ENCODE measurements at places on chromosomes 4 and X.

DNA sequence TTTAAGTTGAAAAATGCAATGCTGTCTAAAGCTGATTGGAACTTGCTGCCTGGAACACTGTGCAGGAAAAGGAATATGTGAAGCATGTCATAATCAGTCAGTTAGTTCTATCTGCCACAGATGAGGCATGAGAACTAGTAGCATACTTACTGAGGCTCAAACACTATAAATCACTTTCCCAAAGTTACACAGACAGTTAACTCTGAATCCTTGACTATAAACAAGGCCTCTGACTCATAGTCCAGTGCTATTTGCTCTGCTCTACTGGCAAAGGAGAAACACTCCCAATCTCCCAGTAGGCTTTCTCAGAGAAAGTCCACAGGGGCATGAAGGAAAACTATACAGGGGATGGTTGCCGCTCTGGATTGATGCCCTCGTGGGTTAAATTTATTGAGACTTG is 2078.4 kb upstream of the TENM3 start:
- no peaks in the 10 kb centered on the region for H3K27me3 ChIP-seq
- no peak overlapping the region for H3K4me3 ChIP-seq
- H3K4me1 ChIP-seq: no peaks in the 10 kb centered on the region
- no peak overlapping the region for H3K27ac ChIP-seq
- H3K36me3 ChIP-seq: no peaks in the 10 kb centered on the region

- no peak overlapping the region for H3K4me3 ChIP-seq
- no peaks in the 10 kb centered on the region for H3K36me3 ChIP-seq
- no peak overlapping the region for H3K27ac ChIP-seq
- no peak for DNase-seq
- no peaks in the 10 kb centered on the region for H3K4me1 ChIP-seq
These were observed 6.3 kb downstream of the AREG start for GRCh38 chr4:74451214-74451661.

DNA sequence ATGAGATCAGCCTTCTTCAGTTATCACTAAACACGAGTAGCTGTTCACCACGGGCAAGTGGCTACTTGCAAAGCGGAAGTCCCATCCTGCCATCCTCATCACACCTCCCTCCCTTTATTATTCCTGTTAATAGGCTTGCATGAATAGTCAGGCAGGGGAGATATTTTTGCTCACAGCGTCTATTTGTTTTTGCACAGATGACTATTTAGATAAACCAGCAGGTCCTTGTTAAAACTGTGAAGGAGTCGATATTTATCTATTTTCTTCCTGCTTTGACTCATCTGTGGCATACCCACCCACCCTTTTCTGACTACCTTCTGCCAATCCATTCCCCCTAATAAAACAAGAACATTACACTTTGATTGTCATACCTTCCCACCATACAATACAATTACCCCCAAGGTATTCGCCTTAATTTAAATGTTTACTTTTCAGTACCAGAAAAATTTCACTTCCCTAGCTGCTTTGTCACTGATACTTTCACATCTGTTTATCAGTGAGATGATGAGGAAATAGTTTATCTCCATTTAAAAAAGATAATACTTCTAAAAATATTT is 96.6 kb upstream of the BANK1 start:
- H3K4me3 ChIP-seq: no peak overlapping the region
- H3K27me3 ChIP-seq: peaks cover 17% of the 10 kb centered on the region
- H3K4me1 ChIP-seq: no peaks in the 10 kb centered on the region

- H3K27me3 ChIP-seq: no peaks in the 10 kb centered on the region
- no peaks in the 10 kb centered on the region for H3K36me3 ChIP-seq
- DNase-seq: no peak
These were observed 110.1 kb upstream of the MED14 start for GRCh38 chrX:40845331-40845911.

GRCh38 chr4:169619518-169619957 is 840 bp upstream of the CLCN3 start:
- peak; percentile 62 for DNase-seq
- H3K27me3 ChIP-seq: no peaks in the 10 kb centered on the region
- peak overlapping the region; percentile 96 for H3K4me3 ChIP-seq
- H3K27ac ChIP-seq: peak overlapping the region; percentile 99
- peaks cover 28% of the 10 kb centered on the region for H3K36me3 ChIP-seq

DNA sequence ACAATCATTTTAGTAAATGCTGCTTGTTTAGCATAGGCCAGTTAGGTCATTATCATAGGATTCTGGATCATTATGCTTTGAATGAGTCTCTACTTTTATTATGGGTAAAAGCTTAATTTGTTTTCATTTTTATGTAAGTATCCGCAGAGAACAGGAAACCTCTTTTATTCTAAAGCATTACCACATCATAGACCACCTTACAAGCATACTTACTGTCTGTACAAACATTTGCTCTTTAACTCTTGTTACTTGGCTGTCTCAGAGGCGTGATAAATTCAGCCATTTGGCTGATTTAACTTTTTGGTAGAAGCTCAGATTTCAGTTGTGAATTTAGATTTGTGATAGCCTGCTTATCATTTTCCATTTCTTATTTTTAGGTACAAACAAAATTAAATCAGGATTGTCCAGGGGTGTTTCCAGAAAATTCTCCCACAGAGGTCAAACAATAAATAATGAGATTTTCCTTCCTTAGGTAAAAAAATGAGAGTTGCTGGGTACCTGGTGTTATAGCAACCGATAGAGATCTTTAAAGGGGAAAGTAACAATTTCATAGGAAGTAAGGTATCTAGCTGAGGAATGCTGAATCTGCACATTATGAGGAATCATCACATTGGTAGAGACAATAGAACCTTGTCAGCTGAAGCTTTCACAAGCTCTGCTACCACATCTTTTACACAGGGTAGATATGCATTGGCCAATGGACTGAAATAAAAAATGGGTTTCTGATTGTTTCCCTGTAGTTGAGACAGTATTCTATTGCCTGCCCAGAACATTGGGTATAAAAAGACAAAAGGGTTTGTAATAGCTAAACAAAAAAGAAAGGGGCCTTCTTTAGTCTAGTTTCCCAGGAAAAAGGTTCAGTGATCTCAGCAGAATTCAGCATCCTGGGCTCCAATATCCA is 62.5 kb downstream of the NDNF start:
- H3K27me3 ChIP-seq: no peaks in the 10 kb centered on the region
- DNase-seq: no peak
- H3K4me1 ChIP-seq: peaks cover 7% of the 10 kb centered on the region
- H3K4me3 ChIP-seq: no peak overlapping the region

GRCh38 chr4:112923516-112923915 is 125.9 kb upstream of the ANK2 start:
- DNase-seq: no peak
- H3K27ac ChIP-seq: no peak overlapping the region
- no peaks in the 10 kb centered on the region for H3K4me1 ChIP-seq
- no peak overlapping the region for H3K4me3 ChIP-seq
- no peaks in the 10 kb centered on the region for H3K36me3 ChIP-seq

DNA sequence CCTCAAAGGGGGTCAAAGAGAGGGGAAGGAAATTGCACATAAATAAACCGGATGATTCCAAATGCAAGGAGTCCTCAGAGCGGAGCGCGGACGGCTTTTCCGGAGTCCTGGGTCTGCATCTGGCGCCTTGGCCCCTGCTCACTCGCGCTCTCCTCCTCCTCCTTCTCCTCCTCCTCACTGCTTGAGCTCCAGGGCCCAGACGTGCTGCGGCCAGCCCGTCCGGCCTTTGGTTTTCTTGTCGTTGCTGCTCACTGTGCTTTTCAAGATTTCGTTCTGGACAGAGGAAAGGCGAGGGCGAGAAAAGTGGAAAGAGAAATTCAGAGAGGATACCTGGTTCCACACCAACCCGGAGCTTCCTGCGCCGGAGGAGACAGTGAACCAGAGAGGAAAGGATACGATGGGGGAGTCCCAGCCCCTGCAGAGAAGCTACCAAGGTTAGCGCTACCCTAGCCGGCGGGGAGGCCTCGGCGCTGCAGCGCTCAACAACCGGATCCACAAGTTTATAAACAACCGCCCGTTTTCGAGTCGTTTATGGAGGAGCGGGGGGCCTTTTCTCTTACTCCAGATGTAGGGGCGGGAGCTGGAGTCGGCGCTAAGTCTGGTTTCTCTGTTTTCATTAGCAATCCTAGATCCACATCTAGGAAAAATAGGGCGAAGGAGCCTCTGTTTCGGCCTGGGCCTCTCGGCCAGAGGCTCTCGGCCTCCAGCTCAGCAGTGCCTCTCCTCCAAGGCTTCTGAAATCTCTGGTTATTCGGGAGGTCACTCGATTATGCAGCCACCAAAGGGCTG is 2.7 kb downstream of the HAND2 start:
- H3K4me1 ChIP-seq: peaks cover 7% of the 10 kb centered on the region
- H3K36me3 ChIP-seq: peaks cover 45% of the 10 kb centered on the region
- H3K27me3 ChIP-seq: peaks cover 89% of the 10 kb centered on the region
- H3K27ac ChIP-seq: no peak overlapping the region

DNA sequence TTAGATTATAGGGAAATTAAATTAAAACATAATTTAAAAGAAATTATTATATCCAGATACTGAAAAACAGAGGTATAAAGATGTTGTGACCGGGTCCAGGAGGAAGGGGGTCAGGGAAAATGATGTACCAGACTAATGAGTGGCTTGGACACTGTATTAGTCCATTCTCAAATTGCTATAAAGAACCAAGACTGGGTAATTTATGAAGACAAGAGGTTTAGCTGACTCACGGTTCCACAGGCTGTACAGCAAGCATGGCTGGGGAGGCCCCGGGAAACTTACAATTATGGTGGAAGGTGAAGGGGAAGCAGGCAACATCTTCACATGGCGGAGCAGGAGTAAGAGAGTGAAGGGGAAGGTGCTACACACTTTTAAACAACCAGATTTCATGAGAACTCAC is 3.4 kb upstream of the FAM9B start:
- H3K27me3 ChIP-seq: no peaks in the 10 kb centered on the region
- no peak overlapping the region for H3K4me3 ChIP-seq
- H3K36me3 ChIP-seq: no peaks in the 10 kb centered on the region
- no peak for DNase-seq
- H3K4me1 ChIP-seq: no peaks in the 10 kb centered on the region
- no peak overlapping the region for H3K27ac ChIP-seq

Measured in effector memory CD8-positive, alpha-beta T cell (primary cell).